Left kidney (tissue), 8 donors: ENCODE measurements at places on chromosomes 7 and 10. TPM values are rescaled to one million over a fixed set of nuclear protein-coding genes. Genes with fewer than 3 reads are reported as not detected.
A peak's percentile ranks its signal among the peaks of the same experiment; 100 is the strongest.

GRCh38 chr10:4344492-4344994 lies 481.5 kb upstream of the AKR1E2 start:
- DNase-seq: no peak

GRCh38 chr7:33248671-33249070 lies 119.3 kb downstream of the BBS9 start:
- DNase-seq: no peak

The TMEM273 gene
- 2.0 TPM for polyA plus RNA-seq

The CFAP46 gene
- 7.4 TPM for polyA plus RNA-seq

The MMRN2 gene
- polyA plus RNA-seq: 23.7 TPM

DNA sequence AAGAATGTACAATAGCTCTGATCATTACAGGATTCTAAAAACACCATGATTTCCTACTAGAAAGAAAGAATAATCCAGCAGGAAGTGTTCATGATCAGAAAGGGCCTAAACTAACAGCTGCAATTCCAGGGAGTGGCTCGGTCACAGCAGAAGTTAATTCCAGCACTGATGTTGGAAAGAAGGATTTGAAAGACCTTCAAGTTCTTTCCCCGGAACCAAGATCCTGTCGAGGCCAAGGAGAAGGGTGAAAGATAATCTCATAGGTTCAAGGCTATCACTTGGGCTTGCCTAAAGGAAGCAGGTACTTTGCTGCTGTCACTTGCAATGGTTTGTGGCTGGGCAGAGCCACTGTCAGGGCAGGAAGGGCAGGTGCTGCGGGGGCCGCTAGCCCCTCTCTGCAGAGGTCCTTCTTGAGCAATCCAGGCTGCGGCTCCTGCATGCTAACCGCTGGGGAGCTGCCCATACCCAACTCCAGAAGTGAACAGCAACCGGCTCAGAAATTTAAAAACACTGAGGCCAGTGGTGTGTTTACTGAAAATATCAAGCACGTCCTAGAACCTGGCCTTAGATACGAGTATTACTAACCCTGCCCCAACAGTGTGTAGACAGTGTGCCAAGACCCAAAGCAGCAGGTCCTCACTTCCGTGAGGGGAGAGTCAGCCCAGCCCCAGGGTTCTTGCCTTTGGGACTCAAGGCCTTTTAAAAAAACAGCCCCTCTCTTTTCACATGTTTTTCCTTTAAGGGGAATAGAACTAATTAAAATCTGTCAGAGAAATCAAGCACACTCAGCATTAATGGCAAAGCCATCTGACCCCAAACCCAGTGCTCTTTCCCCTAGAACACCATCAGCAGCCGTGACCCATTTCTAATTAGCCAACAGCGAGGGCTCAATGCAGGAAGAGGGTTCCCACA lies 76.8 kb downstream of the VIPR2 start:
- DNase-seq: no peak

DNA sequence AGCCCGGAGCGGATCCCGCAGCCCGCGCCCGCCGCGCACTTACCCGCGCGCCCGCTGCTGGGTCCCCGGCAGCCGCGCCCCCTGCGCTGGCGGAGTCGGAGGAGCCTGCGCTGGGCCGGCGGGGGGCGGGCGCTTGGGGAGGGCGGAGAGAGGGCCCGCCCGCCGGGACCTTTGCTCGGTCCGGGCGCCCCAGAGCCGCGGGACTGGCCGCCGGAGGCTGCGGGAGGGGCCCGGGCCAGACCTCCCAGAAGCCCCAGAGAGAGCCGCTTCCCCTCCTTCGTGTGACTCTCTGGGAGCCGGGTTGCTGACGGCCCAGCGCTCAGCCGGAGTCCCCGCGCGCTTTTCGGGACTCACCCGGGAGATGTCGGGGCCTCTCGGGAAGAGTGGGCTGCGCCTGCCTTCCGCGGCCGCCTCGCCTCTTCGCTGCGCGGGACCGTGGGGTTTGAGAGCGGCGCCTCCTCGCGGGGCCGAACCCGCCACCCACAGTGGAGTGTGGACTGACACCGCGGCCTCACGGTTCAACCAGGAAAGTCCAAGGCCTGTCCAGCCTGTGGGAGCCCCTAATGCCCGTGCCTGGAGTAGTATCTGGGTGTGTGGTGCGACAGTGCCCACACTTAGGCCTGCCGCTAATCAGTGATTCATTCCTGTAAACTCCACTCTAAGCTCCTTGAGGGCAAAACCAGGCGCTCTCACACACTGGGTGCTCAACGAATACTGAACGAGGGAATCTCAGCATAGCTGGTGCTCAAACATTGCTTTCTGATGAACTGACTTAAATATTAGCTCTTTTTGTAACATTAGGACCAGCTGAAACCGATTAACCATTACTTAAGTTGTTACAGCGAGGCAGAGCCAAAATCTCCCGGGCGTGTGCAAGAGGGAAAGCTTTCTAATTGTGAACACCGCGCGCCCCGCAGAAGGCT lies at the start of gene GSDME:
Gene GSDME, minus strand, starts transcription at position 112 of the 923 bp plus-strand sequence. CDS start 7,690 bp downstream, outside the sequence.
- DNase-seq: peak; percentile 56

DNA sequence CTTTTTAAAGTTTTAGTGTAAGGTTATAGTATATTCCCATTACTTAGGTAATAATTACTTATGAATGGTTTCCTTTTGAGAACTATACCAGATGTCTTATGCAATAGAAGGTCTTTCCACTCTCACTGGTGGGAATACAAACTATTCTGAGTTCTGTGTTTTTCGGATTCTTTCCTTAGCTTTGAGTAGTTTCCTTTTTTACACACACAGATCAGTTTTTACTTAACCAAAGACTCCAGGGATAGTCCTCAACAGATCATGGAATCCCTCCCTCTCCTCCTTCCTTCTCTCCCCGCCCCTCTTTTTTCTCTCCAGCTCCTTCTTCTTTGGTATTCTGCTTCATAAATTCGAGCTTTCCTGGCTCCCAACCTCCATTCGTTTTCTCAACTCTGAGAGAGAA lies 13.3 kb downstream of the COPG2 start:
- no peak for DNase-seq

The AGAP5 gene
- 35.2 TPM for polyA plus RNA-seq

GRCh38 chr10:36538953-36539586 lies 586.3 kb upstream of the ANKRD30A start:
- DNase-seq: no peak

- DNase-seq: peak; percentile 6
These were observed 875.0 kb downstream of the REEP3 start for GRCh38 chr10:64396105-64396708.

DNA sequence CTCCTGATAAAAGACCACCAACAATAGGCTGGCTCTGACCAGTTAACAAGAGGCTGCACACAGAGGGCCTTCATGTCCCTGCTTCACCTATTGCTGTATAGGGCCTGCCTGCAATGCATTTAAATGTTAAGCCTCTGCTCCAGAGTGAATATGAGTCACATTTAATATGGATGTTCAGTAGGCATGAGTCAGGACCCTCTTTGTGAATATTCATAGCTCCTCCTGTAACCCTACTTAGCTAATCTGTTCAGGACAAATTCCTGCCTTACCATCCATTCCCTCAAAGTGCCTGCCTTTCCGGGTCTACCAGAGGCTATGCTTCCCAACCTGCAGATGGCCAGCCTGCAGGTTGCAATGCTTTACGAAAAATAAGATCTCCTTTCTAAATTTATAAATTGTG lies 32.5 kb downstream of the ARHGAP22 start:
- no peak for DNase-seq

DNA sequence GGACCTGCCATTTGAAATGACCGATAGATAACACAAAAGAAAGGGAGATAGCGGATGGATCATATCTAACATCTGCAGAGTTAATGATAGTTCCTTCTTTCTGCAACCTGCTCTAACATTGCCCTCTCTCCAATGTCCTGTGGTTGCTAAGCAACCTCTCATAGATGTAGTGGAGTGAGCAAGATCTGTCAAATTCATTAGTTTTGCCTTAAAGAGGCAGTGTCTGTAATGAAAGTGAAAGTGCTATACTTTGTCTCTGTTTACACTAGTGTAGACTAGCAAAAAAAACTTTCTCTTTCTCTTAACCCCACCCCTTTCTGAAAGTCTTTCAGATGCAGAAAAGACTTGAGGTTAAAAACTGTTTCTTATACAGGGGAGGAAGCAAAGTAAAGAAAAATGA lies 1196.9 kb downstream of the SORCS3 start:
- peak; percentile 42 for DNase-seq

- DNase-seq: no peak
These were observed 66.9 kb downstream of the SLC29A4 start for GRCh38 chr7:5349437-5350173.

GRCh38 chr10:101446071-101446470 lies 92.1 kb downstream of the BTRC start:
- no peak for DNase-seq

The PLAC9 gene
- polyA plus RNA-seq: 14.6 TPM

DNA sequence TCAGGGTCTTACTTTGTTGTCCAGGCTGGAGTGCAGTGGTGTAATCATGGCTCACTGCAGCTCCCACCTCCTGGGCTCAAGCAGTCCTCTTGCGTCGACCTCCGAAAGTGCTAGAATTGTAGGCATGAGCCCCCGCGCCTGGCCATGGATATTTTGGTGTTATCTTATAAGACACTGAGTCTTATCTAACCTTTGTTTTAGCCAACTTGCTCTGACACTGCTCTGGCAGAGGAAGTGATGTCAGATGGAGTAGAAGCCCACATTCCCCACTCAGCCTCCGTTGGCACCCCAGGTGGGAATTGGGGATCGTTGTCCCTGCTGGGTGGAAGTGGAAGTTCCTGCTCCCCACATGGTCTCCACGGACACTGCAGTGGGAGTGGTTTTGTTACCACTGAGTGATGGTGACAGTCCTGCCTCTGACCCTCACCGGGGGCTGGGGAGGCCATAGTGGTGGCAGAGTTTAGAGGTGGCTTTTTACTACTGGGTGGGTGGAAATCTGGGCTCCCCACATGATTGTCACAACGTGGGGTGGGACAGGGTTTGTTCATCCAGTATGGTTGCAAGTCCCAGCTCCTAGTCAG lies 98.9 kb downstream of the ANKRD61 start:
- no peak for DNase-seq

The SLC29A4 gene
- 17.1 TPM for polyA plus RNA-seq

GRCh38 chr10:128310971-128311658 lies 184.9 kb upstream of the MKI67 start:
- no peak for DNase-seq

DNA sequence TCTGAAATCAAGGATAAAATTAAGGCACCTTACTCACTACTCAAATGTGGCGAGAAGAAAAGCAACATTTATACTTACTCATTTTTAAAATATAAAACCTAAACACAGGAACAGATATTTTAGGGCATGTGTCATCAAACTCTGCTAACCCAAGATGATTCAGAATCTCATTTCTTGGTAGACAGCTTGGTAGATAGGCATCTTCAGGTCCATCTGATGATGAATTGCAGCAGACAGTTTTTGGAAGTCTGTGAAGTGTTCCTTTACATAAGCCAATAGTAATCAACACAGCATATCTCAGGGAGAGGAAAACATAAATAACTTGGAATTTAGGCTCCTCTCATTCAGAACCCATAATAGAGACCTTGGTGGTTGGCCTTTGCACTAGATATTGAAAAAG lies 3.4 kb downstream of the HIPK2 start:
- no peak for DNase-seq

- DNase-seq: no peak
These were observed 571.2 kb upstream of the MKI67 start for GRCh38 chr10:128697437-128697836.

- no peak for DNase-seq
These were observed 41.5 kb downstream of the MINPP1 start for GRCh38 chr10:87546210-87546609.

The TMEM270 gene
- polyA plus RNA-seq: 0.27 TPM

GRCh38 chr7:107109955-107110354 lies 58.8 kb upstream of the HBP1 start:
- no peak for DNase-seq

- no peak for DNase-seq
These were observed 64.3 kb downstream of the AP3M1 start for GRCh38 chr10:74086317-74086716.

The AGBL3 gene
- polyA plus RNA-seq: 17.1 TPM

- DNase-seq: no peak
These were observed 16.4 kb downstream of the HIP1 start for GRCh38 chr7:75722373-75722772.

- DNase-seq: no peak
These were observed 709.7 kb downstream of the CNTNAP2 start for GRCh38 chr7:146826329-146826728.

- no peak for DNase-seq
These were observed 52.4 kb downstream of the CALD1 start for GRCh38 chr7:134831862-134832261.

DNA sequence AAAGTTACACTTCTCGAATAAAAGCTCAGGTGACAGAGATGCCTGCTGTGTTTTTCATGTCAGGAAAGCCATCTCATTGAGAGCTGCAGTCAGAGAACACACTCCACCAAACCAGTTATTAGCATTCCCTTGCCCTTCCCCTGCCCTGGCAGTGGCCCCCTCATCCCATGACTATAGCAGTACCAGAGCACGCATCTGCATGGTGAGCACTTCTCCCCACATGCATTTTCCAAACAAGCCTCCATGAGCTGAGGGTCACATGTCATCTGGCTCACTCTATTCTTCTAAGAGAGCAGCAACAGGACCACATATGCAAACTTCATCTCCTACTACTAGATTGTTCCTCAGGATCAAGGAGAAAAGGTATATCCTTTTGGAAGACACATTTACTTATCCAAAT lies 42.4 kb upstream of the FGL2 start:
- DNase-seq: no peak

The C10orf105 gene
- 0.18 TPM for polyA plus RNA-seq

The PNLIPRP3 gene
- polyA plus RNA-seq: not detected

- no peak for DNase-seq
These were observed 82.1 kb upstream of the GATA3 start for GRCh38 chr10:7972367-7972766.

DNA sequence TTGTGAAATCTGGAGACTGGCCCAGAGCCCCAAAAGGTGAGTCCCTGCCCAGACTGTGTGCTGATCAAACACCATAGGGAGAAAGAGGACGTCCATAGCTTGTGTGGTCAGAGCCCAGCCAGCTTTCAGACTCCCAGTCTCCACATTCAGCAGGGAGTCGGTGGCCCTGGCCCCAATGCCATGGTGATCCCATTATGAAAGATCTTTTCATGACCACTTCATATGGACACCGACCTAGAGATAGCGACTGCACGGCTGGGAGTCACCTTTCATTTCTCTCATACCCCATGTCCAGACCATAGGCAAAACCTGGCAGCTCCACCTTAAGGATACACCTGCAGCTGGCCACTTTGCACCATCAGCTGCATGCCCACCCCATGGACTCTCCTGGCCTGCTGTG lies 126.4 kb downstream of the ARHGAP22 start:
- DNase-seq: no peak

GRCh38 chr7:104886651-104887050 lies 127.4 kb upstream of the KMT2E start:
- DNase-seq: no peak

DNA sequence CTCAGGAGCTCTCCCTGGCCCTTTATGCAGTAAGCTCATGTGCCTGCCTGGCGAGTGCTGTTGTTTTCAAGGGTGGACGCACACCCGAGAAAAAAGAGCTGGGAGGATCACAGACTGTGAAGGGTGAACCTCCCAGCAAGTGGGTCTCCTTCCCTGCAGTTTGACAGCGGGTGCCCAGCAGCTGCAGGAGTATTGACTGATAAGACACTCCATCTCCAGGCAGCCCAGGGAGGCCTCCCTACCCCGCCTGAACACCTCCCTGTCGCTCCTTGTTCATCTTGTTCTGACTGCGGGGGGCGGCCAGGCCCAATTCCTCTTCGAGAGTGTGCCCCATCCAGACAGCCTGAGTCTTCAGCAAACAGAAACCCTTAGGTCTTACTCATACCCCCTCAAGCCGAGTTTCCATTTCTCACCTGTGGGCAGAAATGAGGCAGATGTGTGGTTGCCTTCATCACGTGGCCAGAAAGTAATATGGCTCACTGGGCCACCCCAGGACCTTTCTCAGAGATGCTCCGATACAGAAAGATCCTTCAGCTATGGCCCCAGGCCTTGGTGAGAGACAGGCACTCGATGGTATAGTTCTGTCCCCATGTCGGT lies 17.2 kb downstream of the MDH2 start:
- DNase-seq: no peak
